ENCODE measurements at places on chromosomes 7 and 10.
A peak's percentile ranks its signal among the peaks of the same experiment; 100 is the strongest.

- no peak for DNase-seq
Measured at GRCh38 chr10:126663328-126663727, 7.2 kb downstream of the C10orf90 start.

- DNase-seq: no peak
Measured at GRCh38 chr10:95759233-95759826, 3.4 kb downstream of the ENTPD1 start.

DNA sequence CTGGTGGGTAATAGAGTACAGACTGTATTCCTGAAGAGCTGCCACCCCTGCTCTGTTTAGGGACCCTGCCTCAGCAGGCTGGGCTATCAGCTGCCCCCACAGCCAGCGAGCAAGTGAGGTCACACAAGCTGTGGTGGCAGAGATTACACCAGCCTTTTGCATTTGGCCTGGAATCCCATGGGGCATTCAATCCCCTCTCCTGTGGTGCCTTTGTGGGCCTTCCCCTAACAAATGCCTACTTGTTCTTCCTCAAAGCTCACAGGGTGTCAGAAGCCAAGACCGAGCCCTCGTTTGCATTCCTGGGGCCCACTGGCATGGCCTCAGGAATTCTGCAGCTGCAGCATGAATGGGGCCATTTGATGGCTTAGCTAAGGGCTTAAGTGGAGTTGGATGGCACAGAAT is 212.7 kb upstream of the PHYHIPL start:
- no peak for DNase-seq

DNA sequence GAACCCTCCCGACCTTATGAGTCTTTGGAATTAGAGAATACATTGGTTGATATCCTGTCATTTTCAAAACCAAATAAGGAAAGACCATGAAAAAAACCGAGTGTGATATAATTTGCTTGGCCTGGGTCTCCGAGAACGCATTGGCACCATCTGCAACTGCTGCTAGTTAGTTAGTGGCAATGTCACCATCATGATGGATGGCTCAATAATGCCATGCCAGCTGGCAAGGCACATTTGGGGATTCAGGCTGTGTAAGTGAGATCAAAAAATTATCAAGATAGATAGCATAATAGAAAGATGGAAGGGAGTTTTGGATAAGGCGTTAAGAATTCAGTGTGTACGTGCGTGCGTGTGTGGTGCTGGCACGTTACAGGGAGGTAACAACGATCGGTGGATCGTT is 134.7 kb upstream of the TCERG1L start:
- DNase-seq: no peak

DNA sequence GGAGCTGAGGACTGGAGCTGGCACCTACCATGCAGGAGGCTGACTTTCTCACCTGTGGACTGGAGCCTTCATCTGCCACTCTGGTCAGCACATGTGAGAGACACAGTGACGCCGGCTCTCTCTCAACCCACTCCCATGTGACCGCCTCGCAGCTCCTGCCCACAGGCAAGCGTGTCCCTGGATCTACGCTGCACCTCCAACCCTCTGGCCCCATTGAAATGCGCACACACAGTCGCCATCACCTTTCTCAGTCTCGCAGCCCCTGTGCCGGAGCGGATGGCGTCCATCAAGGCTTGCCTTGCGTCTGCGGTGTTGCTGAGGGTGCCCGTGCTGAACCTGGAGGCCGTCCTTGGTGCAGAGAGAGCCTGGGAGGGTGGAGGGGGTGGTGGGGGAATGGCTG is 242.2 kb upstream of the GRB10 start:
- DNase-seq: no peak

GRCh38 chr7:45295222-45295621 is 137.6 kb downstream of the RAMP3 start:
- DNase-seq: no peak

- no peak for DNase-seq
Measured at GRCh38 chr10:27660711-27661110, 84.9 kb downstream of the MKX start.

- DNase-seq: peak; percentile 81
Measured at GRCh38 chr10:124677749-124678556, 66.2 kb downstream of the FAM53B start.

- no peak for DNase-seq
Measured at GRCh38 chr7:107007892-107008287, 36.6 kb upstream of the PRKAR2B start.

- DNase-seq: no peak
Measured at GRCh38 chr10:86255405-86256251, 111.0 kb downstream of the GRID1 start.

DNA sequence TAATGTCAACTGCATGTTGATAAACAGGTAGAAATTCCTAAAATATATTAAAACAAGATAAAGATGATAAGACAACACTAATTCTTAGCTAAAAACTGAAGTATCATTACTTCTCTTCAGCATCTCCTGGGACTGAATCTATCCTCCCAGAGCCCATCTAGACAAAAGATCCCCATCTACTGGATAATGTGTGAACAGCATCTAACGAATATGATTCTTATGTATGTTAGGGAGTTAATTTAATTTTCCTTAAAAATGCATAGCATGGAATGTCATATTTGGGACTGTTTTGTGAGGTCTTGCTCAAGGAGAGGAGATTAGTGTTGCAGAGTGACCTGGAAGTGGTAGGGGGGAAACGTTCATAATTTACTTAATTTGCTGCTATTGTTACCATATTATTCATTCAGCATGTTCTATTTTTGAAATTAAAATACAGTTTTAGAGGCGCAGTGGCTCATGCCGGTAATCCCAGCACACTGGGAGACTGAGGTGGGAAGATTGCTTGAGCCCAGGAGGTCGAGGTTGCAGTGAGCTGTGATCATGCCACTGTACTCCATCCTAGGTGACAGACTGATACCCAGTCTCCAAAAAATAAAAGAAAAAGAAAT is 305.1 kb upstream of the CSTF2T start:
- no peak for DNase-seq

DNA sequence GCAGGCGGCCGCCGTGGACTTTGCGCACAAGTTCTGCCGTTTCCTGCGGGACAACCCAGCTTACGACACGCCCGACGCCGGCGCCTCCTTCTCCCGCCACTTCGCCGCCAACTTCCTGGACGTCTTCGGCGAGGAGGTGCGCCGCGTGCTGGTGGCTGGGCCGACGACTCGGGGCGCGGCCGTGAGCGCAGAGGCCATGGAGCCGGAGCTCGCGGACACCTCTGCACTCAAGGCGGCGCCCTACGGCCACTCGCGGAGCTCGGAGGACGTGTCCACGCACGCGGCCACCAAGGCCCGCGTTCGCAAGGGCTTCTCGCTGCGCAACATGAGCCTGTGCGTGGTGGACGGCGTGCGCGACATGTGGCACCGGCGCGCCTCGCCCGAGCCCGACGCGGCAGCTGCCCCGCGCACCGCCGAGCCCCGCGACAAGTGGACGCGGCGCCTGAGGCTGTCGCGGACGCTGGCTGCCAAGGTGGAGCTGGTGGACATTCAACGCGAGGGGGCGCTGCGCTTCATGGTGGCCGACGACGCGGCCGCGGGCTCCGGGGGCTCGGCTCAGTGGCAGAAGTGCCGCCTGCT is 14.1 kb downstream of the SH2B2 start:
- DNase-seq: no peak

DNA sequence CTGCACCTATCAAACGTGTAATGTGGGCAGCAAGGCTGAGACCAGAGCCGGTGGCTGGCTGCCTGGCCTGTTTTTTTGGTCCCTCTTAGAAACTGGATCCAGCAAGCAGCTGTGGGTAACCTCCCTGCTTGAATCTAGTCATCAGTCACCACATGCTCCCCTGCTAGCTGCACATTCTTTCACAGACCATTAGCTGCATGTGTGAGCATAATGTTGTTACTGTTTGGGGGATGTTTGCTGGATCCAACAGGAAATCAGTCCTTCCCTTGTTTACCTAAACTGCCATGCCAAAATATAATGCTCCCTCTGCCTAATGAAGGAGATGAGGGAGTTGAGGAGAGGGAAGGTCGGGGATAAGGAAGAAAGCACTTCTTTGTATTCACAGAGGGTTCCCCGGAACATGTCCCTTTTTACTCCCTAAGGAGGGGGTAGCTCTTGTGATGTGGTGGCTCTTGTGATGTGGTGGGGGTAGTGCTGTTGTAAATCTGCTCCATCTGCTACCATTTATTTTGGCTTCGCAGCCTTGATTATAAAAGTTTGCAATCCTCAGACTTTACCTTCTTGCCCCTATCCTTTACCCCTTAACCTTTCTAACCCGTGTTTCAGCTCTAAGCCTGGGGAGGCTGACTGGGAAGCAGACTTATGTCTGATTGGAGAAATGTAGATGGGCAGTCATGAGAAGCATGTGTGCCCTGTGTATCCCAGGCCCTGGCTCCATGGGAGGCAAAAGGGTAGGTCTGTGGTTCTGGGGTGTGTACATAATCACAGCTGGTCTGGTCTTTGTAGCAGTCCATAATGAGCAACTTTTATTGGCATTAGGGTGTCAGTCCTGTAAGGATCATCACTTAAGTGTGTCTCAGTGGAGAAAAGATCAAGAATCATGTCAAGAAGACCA is 20.8 kb downstream of the LOXL4 start:
- DNase-seq: no peak

- no peak for DNase-seq
Measured at GRCh38 chr10:78404296-78404695, 370.6 kb downstream of the RPS24 start.

- no peak for DNase-seq
Measured at GRCh38 chr10:105509517-105509916, 868.4 kb downstream of the SORCS3 start.

DNA sequence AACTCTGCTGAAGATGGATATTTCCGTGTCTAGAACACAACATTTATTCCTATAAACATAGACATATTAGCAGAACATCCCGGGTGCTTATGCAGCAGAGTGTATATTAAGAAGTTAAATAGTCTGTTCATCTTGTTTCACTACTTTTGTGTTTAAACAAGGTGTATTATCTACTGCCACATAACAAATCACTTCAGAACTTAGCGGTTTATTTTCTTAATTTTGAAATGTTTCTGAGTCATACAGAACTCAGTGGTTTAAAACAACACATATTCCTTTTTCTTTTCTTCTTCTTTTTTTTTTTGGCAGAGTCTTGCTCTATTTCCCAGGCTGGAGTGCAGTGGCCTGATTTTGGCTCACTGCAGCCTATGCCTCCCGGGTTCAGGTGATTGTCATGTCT is 25.8 kb downstream of the DENND10 start:
- DNase-seq: no peak

- DNase-seq: no peak
Measured at GRCh38 chr7:157668221-157668883, 331.5 kb downstream of the DNAJB6 start.

DNA sequence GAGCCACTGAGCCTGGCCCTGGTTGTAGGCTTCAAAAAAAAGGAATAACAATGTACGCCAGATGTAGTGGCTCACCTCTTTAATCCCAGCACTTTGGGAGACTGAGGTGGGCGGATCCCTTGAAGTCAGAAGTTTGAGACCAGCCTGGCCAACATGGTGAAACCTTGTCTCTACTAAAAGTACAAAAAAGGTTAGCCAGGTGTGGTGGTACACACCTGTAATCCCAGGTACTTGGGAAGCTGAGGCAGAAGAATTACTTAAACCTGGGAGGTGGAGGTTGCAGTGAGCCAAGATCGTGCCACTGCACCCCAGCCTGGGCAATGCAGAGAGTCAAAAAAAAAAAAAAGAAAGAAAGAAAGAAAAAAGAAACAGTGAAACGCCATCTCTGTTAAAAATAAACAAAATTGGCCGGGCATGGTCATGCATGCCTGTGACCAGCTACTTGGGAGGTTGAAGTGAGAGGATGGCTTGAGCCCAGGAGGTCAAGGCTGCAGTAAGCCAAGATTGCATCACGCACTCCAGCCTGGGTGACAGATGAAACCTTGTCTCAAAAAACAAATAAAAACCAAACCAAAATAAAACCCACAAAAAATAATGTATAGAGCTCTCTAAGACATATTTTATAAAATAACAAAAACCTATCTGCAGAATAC is 4.7 kb upstream of the KLHDC10 start:
- DNase-seq: no peak

DNA sequence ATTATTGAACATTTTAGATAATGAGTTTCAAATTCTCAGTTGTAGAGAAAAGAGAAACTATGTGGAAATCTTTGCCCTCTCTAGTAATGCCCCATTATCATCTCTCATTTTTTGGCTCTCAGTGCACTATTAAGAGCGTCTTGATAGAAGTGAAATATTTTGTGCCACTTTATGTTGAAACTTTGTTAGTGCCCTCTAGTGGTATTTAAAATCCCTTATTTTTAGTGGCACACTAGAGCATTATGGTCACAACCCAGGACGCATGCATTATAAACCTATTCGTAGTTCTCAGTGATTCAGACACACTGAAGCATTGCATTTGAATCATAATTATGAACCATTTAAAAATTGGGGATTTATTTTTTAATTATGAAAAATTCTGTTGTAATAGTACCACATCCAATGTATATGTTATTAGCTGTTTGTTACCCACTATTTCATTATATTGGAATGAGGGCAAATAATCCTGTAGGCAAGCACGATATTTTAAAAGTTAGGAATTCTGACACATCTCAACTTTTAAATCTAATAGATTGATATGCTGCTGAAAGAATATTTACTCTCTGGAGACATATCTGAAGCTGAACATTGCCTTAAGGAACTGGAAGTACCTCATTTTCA is 21.9 kb downstream of the PDCD4 start:
- DNase-seq: peak; percentile 71

DNA sequence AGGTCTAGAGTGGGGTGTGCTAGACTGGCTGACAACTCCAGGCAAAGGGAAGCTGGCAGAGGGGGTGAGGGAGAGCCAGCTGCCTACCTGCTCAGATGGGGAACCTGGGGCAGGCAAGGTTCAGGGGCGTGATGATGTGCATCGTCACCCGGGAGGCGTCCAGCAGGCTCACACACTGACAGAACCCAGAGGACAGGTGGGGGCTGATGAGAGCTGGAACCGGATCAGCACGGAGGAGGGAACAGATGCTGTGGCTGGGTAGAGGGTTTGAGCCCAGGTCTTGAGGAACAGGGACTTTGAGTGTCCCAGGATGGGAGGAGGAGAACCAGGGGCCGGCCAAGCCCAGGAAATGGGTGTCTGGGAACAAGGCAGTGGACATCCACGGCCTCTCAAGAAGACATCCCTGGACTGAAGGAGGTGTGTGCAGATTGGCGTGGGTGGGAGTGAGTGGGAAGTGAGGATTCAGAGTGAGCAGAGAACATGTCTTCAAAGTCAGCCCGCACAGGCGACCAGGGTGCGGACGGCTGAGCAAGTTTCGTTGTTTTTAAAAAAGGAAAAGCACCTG is 3.9 kb downstream of the RASGEF1A start:
- DNase-seq: no peak

GRCh38 chr7:158868764-158869410 is 12.5 kb downstream of the DYNC2I1 start:
- no peak for DNase-seq

- DNase-seq: no peak
Measured at GRCh38 chr7:1689311-1689710, 19.2 kb downstream of the ELFN1 start.

DNA sequence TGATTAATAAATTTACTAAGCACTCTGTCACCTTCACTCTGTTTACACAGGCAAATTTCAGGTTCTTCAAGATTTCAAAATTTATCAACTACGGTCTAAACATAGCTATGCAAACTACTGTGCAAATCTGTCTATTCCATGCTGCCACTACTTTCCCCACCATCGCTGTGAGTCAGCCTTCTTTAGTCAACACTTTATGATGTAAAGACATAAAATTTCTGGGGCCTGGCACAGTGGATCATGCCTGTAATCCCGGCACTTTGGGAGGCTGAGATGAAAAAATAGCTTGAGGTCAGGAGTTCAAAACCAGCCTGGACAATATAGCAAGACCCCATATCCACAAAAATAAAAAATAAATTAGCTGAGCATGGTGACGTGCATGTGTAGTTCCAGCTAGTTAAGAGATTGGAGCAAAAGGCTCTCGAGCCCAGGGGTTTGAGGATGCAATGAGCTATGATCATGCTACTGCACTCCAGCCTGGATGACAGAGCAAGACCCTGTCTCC is 42.6 kb downstream of the CNOT4 start:
- DNase-seq: no peak

All from hematopoietic multipotent progenitor cell treated with erythropoietin and hydrocortisone succinate and interleukin-3 and kit ligand, for 17 days (in vitro differentiated cells).